ENCODE measurements at places on chromosomes 1 and 21.

DNA sequence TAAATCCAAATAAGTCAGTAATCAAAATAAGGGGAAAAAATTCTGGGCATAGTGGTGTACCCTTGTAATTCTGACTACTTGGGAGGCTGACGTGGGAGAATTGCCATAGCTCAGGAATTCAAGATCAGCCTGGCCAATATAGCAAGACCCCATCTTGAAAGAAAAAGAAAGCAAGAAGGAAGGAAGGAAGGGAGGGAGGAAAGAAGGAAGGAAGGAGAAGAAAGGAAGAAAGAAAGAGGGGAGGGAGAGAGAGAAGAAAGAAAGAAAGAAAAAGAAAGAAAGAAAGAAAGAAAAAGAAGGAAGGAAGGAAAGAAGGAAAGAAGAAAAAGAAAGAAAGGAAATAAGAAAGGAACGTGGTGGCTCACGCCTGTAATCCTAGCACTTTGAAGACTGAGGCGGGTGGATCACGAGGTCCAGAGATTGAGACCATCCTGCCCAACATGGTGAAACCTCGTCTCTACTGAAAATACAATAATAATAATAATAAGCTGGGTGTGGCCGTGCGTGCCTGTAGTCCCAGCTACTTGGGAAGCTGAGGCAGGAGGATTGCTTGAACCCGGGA is 64.5 kb upstream of the ROR1 start:
- no peak for DNase-seq

DNA sequence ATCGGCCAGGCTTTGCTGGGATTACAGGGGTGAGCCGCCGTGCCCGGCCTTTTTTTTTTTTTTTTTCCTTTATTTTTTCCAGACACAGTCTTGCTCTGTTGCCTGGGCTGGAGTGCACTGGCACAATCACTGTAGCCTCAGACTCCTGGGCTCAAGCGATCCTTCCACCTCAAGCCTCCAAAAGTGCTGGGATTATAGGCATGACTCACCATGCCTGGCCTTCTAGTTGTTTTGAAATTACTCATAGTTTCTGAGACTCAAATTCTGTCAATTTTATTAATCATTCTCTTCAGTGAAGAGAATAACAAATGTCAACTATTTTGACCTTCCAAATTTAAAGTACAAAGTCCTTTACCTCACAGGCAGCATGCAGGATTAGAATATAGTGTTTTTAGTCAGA is 374.5 kb downstream of the PLA2G4A start:
- DNase-seq = no peak

DNA sequence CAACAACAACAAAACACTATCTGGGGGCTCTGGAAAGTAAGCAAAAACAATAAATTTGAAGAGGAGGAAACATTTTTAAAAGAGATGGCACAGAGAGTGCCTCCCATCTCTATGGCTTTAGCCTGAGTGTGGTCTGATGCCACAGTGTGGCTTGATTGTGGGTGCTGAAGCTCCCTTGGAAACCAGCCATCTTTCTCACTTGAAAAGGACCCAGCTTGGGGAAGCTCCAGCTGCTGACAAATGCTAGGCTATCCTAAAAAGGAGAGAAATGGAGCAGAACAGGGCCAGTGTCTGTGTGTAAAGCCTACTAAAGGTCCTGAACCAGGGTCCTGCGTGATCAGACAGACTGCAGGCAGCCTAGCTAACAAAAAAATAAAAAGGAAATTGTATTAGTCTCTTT is 642.0 kb upstream of the PTBP2 start:
- no peak for DNase-seq

- DNase-seq = peak; percentile 46
Observed at GRCh38 chr1:184973272-184974055, 844 bp downstream of the NIBAN1 start.

DNA sequence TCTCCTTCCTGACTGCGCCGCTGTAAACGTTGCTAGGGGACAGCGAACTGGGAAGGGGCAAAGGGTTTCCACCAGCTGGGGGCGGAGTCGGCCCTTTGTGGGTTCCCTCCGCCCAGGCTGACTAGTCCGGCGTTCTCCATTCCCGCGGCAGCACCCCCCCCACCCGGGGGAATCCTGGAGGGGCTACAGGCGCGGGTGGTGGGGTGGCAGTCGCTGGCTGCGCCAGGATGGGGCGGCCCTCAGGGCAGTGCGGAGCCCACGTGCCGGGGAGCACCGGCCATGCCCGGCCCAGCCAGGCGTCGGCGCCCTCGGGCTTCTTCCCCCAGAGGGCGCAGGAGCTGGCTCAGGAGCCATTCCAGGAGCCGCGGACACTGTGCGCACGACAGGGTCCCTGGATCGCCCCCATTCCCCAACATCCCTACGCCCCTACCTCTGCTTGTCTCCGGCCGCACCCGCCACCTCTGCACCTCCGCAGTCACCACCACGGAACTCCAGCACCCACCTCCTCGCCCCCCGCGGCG is 476 bp downstream of the BATF3 start:
- DNase-seq = peak; percentile 24

GRCh38 chr1:182602935-182603645 is 1.1 kb downstream of the RGS16 start:
- no peak for DNase-seq

Data from pancreas (tissue), 10 donors.